Stimulated activated CD4-positive, alpha-beta T cell treated with anti-CD3 and anti-CD28 coated beads, Interleukin-2, amount 100 ng/mL, for 24 hours (primary cell): ENCODE measurements at places on chromosomes 1 and 21.

DNA sequence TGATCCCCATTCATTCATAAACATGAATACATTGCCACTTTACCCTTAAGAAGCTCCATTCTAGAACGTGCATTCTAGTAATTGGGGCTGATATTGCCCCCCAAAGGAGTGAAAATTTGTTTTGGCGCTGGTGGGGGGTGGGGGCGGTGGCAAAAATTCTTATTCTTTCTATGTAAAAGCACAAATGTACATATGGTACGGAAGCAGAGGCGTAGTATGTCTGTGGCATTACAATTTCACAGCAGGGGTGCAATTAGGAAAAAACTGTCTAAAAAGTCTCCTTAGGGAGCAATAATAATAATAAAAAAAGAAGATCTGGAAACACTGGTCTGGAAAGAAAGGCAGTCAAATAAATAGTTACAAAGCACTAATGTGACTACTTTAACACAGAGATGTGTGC lies 40.4 kb upstream of the TMEM51 start:
- no peak for DNase-seq

DNA sequence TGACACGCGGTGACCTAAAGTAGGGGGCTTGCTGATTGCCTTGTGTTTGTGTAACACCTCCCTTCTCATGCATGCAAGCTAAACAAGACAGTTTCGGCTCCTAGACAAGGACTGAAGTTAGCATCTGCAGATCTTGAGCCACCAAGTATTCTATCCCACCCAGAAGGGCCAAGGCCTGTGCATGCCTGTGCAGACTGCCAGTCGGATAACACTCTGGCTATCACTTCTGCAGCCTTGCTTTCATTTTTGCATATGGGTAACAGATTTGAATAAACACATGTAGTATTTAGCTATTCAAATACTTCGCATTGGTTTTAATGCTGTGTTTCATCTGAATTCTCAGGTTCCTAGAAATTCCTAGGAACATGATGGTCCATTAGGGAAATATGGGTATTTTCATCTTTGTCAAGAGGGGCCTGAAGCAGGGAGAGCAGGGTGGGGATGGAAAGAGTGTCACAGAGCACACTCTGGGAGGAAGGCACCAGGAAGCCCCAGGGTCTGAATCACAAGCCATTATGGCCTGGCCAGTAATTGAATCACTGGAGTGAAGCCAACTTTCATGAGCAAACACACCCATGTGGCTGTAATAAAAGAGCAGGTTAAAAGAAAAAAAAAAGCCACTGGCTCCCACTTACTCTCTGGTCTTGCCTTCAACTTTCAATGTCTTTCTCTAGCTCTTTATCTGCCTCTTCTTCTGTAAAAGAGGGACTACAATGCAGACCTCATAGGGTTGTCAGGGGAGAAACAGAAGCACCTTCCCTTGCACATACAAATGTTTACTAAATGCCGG lies 28.3 kb downstream of the GADD45A start:
- no peak for DNase-seq

DNA sequence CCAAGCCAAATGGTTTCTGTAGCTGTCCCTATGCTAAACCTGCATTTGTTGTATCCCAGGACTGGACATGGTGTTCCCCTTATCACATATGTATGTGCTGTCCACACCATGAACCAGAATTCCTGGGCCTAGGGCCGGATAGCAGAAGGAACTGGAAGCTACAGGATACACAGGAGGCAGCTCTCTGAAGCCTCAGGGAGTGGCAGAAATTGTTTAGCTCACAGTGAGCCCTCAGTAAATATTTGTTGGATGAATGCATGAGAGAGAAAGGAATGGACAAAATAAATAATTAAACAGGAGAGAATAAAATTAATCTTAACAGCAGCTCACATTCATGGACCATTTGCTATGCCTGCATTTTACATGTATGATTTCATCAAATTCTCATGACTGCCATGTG lies 2.1 kb downstream of the NIPAL3 start:
- DNase-seq = no peak

GRCh38 chr1:114901814-114902213 lies 47.2 kb downstream of the SYCP1 start:
- DNase-seq = no peak

GRCh38 chr21:29305068-29305467 lies 6.3 kb downstream of the BACH1 start:
- DNase-seq = no peak

DNA sequence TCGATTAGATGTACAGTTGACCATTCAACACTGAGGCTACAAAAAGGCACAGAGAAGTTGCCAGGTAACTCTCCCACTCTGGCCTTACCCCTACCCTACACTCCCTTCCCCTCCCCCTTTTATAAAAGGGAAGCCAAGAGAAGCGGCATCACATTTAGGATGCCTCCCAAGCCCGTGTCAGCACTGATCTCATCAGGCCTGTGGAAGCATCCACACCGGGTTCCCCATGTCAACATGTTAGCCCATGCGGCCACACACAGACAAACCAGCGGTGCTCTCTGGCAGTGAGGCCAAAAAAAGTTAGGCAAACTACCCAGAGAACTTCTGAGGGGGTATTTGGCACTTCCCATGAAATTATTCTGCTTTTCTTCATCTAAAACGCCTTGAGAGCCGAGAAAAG lies 29.9 kb downstream of the BCAR3 start:
- DNase-seq = no peak

DNA sequence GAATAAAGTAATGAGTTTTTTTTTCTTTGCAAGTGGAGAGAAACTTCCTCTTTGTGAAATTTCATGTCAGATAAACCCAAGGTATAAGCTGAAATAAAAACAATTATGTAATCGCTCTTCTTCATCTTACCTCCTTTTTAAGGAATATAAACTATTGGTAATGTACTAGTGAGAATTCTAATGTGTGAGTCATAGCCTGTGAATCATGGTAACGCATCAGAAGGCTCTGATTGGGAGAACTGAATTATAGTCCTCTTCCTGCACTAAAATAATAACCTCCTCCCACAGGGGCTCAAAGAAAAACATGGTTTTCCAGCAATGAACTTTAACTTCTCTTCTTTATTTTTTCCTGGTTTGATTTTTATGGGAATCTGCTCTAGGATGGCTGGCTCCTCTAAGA lies 57.1 kb upstream of the COX20 start:
- DNase-seq = no peak

DNA sequence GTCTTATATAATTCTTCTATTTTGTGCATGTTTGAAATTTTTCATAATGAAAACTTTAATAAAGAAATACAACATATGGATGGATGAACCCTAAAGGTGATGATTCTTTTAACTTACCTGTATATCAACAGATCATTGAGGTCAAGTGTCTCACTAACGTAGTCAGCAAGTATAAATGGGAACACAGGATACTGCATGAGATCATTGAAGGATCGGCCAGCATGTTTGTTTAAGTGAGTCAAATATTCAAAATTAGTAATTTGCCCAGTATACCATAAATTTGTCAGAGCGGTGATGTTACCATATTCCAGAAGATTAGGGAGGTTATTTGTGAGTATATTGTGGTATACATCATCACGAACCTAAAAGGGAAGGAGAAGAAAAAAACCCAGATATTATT lies 71.0 kb upstream of the GNG4 start:
- no peak for DNase-seq
